Osteocyte (in vitro differentiated cells): ENCODE measurements at places on chromosomes 5 and 9. TPM values are rescaled to one million over a fixed set of nuclear protein-coding genes. Genes with fewer than 3 reads are reported as not detected.
A peak's percentile ranks its signal among the peaks of the same experiment; 100 is the strongest.

DNA sequence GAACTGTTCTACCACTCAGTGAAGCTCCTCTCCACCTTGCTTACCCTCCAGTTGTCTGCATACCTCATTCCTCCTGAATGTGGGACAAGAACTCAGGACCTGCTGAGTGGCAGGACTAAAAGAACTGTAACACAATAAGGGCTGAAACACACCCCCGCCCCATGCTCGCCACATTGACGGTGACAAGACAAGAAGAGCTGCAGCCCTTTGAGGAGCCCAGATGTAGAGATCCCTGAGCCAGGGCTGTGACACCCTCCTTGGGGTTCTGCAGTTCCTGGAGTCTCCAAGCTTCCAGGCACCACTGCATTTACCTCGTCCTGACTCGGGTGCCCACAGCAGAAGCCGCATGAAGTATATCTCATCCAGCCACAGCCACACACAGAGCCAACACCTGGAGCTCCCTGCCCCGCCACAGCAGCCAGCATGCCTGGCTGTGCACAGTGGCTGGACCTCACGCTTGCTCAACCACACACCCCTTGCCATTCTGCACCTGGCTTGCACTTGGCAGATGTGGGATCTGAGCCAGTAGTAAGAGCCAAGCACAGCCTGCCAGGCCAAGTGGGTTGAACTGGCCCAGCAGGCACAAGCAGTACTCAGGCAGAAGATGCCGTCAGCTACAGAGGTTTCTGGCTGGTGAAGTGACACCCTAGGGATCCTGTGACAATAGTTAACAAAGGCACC is 166.1 kb downstream of the RNF180 start:
- H3K4me1 ChIP-seq = no peaks in the 10 kb centered on the region
- DNase-seq = no peak
- H3K36me3 ChIP-seq = no peaks in the 10 kb centered on the region
- H3K4me3 ChIP-seq = no peak overlapping the region
- H3K27ac ChIP-seq = no peak overlapping the region

DNA sequence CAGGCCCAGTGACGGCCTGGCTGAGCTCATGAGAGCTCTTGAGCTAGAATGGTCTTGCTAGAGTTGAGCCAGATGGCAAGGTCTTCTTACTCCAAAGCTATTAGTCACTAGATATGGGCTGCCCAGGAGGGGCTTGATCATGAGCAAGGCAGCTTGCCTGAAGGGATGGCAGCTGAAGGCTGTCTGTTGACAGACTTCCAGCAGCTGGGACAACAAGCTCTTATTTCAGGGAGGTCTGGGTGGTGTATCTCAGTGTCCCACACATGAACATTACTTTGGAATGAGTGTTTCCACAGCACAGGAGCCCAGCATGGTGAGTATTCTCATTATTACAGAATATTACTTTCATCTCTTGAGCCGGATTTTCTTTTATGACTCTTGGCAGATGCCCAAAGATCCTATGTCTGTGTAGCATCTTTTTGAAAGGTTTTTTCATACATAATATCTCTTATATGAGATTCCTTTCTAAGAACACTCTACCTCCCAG is 414.1 kb downstream of the ARHGEF28 start:
- no peak overlapping the region for H3K4me3 ChIP-seq
- H3K27ac ChIP-seq = peak overlapping the region; percentile 76
- DNase-seq = no peak
- peaks cover 36% of the 10 kb centered on the region for H3K4me1 ChIP-seq
- no peaks in the 10 kb centered on the region for H3K36me3 ChIP-seq
- H3K27me3 ChIP-seq = no peaks in the 10 kb centered on the region

The GLRA1 gene
- total RNA-seq = not detected in 2 replicates

The PLCXD3 gene
- not detected in 2 replicates for total RNA-seq

The SLC4A9 gene
- total RNA-seq = not detected in 2 replicates

The MSX2 gene
- 31.9 and 33.8 TPM in 2 replicates for total RNA-seq
